ENCODE measurements at places on chromosomes 5 and 9.

GRCh38 chr5:160162910-160163309 lies 43.7 kb upstream of the PWWP2A start:
- no peak for DNase-seq

- no peak for DNase-seq
Observed at GRCh38 chr9:7967093-7967827, 167.7 kb upstream of the DMAC1 start.

- DNase-seq = no peak
Observed at GRCh38 chr9:131923766-131924165, 155.9 kb downstream of the MED27 start.

- DNase-seq = no peak
Observed at GRCh38 chr5:15474143-15474719, 25.7 kb upstream of the FBXL7 start.

- no peak for DNase-seq
Observed at GRCh38 chr9:98176391-98177259, 15.8 kb downstream of the CORO2A start.

DNA sequence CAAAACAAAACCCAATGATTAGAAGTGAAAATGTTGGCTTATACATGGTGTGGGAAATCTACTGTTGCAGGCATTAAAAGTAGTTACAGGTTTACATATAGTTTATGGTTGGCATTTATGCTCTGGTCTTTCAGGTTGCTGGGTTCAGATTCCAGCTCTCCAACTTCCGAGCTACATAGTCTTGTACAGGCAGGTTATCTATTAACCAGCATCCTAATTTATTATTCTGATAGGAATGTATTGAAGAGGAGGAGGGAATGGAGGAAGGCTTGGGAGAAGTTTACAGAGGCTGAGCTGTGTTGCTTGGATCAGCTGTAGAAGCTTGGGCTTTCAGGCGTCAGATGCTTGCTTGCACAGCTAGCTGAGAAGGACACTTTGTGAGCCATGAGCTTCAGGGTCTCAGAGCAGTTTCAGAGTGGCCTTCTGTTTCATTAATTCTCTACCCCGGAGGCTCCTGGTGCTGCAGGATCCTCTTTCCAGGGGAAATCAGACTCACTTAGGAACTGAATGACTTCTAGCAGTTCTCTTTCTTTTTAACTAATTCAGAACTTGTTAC lies 11.7 kb upstream of the ERBIN start:
- no peak for DNase-seq

DNA sequence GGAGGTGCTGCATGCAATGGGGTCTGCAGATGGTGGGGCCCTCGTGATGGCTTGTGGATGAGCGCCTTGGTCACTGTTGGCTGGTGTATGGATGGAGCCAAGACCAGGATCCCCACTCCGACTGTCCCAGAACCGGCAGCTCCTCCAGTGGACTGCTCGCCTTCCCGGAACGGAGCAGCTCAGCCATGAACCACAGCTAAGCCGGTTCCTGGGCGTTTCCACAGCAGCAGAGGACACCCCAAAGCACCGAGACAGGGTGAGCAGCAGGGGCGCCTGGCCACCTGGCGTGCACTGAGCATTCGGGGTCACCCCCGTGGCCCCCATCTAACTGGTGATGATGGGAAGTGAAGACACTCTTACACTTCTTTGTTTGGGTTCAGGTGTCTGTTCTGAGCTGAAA lies 26.1 kb downstream of the CCDC187 start:
- DNase-seq = no peak

DNA sequence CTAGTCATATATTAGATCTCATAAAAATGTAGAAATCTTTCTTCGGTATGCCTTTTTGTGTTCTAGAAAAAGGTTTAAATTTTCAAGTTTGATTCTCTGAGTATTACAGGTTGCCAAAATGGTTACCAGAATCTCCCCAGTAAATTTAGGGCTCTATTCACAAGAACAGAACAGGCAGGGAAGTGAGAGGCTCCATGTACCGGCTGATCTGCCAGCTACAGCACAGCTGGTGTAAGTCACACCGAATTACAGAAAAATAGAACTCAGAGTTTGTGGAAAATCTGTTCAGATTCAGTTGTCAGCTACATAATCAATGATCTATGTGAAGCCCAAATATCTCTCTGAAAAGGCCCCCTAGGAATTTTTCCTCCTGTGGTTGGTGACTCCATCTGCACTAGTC lies 10.5 kb downstream of the FAM81B start:
- no peak for DNase-seq

- no peak for DNase-seq
Observed at GRCh38 chr9:89442981-89443814, 54.7 kb downstream of the SEMA4D start.
